ENCODE measurements at places on chromosomes 1 and 21.

DNA sequence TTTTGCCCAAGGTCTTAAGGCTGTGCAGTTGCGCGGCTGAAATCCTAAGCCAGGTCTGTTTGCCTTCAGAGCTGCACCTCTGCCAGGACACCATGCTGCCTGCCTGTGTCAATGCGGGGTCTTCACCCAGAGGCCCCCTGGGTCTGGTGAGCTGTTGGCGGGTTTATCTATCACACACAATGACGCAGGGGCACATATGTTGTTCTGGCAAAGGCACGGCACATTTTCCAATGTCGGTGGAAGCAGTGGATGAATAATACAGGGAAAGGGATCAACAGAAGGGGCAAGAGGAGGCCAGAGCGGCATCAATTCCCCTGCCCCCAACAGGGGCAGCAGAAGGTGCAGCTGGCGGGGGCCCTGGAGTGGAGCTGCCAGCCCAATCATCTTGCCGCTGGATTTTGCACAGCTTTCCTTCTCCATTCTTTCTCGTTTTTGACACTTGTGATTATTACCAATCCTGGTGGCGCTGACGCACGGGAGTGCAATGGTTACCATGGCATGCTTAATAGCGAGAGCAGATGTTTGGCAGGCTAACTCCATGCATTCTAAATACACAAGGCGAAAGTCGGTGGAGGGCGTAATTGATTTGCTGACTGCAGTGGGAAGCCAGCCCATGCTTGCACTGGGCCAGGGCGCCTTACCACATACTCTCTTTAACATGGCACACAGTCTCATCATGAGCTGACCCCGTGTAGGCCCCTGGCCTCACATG lies 45.8 kb upstream of the CYP2J2 start:
- H3K36me3 ChIP-seq = no peaks in the 10 kb centered on the region
- no peak overlapping the region for H3K4me3 ChIP-seq
- no peak overlapping the region for H3K27ac ChIP-seq
- peaks cover 7% of the 10 kb centered on the region for H3K4me1 ChIP-seq
- peaks cover 39% of the 10 kb centered on the region for H3K27me3 ChIP-seq

- no peaks in the 10 kb centered on the region for H3K4me1 ChIP-seq
- H3K4me3 ChIP-seq = no peak overlapping the region
- no peaks in the 10 kb centered on the region for H3K36me3 ChIP-seq
- peaks cover 9% of the 10 kb centered on the region for H3K27me3 ChIP-seq
These were observed 17.7 kb upstream of the HMGN1 start for GRCh38 chr21:39366563-39366962.

- H3K4me1 ChIP-seq = peaks cover 67% of the 10 kb centered on the region
- peak overlapping the region; percentile 26 for H3K27ac ChIP-seq
- H3K36me3 ChIP-seq = peaks cover 11% of the 10 kb centered on the region
- no peak for DNase-seq
- no peak overlapping the region for H3K4me3 ChIP-seq
These were observed 26.2 kb upstream of the TARBP1 start for GRCh38 chr1:234504969-234505768.

DNA sequence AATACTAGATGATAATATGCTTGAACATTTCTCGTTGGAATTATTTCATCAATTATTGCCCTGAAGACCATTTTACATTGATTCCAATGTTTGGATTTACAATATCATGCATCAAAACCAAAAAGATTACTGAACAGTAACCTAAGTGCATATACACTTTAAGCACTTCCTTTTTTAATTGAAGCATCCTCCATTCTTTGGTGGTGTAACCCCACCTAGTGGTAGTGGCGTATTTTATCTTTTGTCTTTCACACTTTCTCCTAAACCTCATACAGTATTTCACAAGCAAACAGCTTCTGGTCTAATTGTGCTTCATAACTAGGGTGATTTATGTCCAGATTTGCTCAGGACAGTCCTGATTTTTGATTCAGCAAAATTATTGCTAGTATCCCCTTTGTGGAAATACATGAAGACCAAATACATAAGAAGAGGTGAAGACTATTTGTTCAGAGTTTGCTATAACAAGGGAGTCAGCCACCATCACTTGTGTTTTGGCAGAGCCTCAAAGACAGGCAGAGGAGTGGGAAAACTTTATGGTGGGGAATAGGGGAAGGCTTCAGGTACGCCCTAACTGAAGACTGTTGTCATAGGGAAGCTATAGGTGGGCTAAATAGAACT lies 3.4 kb upstream of the NVL start:
- H3K36me3 ChIP-seq = no peaks in the 10 kb centered on the region
- H3K27me3 ChIP-seq = peaks cover 24% of the 10 kb centered on the region
- H3K4me1 ChIP-seq = peaks cover 19% of the 10 kb centered on the region
- H3K4me3 ChIP-seq = no peak overlapping the region
- H3K27ac ChIP-seq = no peak overlapping the region

DNA sequence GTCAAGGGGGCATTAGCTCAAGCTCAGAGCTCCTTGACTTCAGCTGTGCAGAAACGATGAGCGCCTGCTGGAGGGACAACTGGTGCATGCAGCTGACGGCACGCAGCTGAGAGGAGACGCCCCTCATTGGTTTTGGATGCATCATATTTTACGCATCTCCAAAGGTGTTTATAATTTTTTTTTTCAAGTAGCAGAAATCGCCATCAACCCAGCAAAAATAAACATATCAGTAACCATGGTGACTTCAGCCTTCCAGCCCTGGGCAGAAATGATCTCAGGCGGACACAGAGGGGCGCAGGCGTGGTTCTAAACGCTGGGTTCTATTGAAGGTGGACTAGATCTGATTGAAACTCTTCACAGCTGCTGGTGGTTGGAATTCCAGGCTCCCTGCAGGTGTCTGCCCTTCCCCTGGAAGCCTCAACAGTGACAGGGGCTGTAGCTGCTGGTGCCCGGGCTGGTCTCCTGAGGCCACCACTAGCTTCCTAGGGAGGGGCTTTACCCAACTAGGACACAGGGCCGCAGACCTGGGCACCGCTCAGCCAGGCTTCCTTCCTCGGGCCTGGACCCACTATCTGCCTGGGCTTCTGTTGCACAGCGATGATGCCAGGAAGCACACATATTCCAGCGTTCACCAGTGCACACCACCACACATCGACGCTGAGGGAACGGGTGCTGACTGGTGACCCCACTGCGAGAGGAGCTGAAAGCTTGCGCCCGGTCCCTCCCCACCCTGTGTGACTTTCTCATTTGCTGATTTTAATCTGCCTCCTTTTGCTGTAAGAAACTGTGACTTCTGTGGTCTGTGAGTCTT lies 63.7 kb upstream of the ABCG1 start:
- H3K4me1 ChIP-seq = peaks cover 48% of the 10 kb centered on the region
- peaks cover under 1% of the 10 kb centered on the region for H3K27me3 ChIP-seq
- no peak overlapping the region for H3K4me3 ChIP-seq
- no peaks in the 10 kb centered on the region for H3K36me3 ChIP-seq

DNA sequence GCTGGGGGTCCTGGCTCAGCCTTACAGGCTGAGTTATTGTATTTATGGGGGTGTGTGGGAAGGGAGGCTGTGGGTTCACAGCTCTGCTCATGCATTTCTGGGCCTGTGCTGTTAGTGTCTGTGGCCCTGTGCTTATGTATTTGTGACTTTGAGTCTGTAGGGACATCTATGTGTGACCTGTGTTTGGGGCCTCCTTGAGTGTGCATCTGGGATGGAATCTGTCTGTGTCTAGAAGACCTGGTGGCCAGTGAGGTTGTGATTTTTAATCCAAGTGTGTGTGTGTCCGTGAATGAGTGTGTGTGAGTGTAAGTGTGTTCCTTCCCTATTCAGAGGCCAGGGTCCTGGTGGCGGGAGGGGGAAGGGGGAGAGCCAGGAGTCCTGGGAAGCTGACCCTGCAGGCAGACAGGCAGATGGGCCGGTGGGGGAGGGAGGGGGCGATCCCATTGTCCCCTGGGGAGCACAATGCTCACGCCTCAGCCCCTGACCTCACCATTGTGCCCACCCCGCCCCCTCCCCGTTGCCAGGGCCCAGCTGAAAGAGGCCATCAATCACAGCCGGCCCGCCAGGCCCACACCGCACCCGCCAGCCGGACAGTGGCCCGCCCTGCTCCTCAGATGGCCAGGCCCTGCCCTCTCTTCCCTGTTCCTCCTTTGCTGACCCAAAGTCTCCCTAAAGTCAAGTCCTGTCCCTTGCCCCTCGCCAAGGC lies 19.6 kb downstream of the SLC27A3 start:
- peak overlapping the region; percentile 63 for H3K4me3 ChIP-seq
- H3K27ac ChIP-seq = peak overlapping the region; percentile 95
- H3K36me3 ChIP-seq = no peaks in the 10 kb centered on the region

DNA sequence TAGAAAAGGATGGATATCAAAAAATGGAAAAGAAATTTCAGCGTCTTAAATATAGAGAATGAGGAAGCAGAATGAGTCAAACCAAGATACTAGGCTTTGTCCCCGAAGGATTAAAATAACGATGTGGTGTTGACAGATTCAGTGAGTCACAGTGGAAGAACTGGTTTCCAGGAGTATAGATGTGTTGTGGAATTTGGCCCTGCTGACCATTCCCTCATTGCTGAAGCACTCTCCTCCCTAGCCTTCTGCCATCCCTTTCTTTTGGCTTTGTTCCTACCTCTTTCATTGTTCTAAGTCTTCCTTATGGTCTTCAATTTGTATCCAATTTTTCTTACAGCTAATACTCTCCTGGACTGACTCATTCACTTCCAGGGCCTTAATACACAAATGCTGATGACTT lies 23.1 kb upstream of the USP25 start:
- no peak overlapping the region for H3K4me3 ChIP-seq
- H3K27ac ChIP-seq = no peak overlapping the region
- DNase-seq = no peak
- no peaks in the 10 kb centered on the region for H3K27me3 ChIP-seq
- no peaks in the 10 kb centered on the region for H3K36me3 ChIP-seq

DNA sequence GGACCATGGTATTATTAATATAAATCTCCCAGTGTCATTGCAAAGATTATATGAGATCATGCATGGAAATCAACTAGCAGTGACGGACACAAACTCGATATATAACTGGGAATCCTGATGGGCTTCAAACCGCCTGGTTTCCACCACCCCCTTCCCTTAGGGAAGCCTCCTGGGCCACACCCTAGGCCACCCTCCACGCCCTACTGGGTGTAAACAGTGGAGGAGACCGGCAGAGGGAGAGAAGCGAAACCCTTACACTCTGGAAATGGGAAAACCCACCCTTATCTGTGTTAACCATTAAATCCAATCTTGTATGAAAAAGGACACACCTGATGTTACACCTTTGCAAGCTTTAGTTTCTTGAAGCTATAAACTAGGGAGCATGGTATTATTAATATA lies 595 bp upstream of the ZNHIT6 start:
- H3K27ac ChIP-seq = no peak overlapping the region
- no peak for DNase-seq
- H3K4me3 ChIP-seq = no peak overlapping the region
- H3K27me3 ChIP-seq = no peaks in the 10 kb centered on the region
- no peaks in the 10 kb centered on the region for H3K4me1 ChIP-seq
- peaks cover 24% of the 10 kb centered on the region for H3K36me3 ChIP-seq

GRCh38 chr1:205127646-205128045 lies 5.9 kb upstream of the RBBP5 start:
- no peak overlapping the region for H3K27ac ChIP-seq
- peaks cover 26% of the 10 kb centered on the region for H3K27me3 ChIP-seq
- no peak overlapping the region for H3K4me3 ChIP-seq
- DNase-seq = no peak
- H3K36me3 ChIP-seq = no peaks in the 10 kb centered on the region
- H3K4me1 ChIP-seq = peaks cover 4% of the 10 kb centered on the region

DNA sequence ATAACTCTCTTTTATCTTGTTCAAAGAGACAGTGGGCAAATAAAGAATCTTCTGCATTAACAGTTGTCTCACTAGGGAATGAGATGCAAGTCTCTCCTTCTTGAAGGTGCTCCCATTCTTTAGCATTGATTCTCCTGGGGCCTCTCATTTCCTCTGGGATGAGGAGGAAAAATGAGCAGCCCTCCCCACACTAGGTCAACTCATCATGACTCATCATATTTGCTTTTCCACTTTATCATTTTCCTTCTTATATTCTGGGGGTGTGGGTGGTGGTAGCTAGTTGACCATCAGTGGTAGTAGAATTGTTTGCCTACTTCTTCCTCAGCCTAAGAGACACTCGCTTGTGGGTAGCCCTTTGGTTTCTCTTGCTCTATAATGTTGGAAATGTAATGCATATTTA lies 182.0 kb upstream of the C1orf87 start:
- no peaks in the 10 kb centered on the region for H3K36me3 ChIP-seq
- no peaks in the 10 kb centered on the region for H3K4me1 ChIP-seq
- H3K27me3 ChIP-seq = no peaks in the 10 kb centered on the region
- no peak overlapping the region for H3K27ac ChIP-seq
- no peak overlapping the region for H3K4me3 ChIP-seq
- DNase-seq = no peak

DNA sequence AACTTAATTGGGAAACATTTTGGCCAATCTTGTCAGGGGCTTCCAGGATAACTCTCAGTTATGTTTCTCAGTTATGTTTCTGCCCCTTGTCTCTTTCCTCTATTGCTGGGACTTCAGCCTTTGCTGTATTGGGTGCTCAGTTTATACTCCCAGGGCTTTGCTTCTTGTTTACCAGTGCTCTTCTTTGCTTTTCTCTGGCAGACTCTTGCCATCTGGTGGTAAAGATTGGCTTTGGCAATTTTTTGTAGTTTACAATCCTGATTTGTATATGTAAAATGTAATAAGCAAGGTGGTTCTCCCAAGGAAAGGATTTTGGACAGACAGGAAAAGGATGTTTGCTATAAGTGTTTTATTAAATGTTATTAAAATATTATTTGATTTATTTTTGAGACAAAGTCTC lies 37.9 kb downstream of the FABP3 start:
- peaks cover 32% of the 10 kb centered on the region for H3K36me3 ChIP-seq
- H3K4me1 ChIP-seq = no peaks in the 10 kb centered on the region
- H3K27me3 ChIP-seq = no peaks in the 10 kb centered on the region
- no peak overlapping the region for H3K27ac ChIP-seq

DNA sequence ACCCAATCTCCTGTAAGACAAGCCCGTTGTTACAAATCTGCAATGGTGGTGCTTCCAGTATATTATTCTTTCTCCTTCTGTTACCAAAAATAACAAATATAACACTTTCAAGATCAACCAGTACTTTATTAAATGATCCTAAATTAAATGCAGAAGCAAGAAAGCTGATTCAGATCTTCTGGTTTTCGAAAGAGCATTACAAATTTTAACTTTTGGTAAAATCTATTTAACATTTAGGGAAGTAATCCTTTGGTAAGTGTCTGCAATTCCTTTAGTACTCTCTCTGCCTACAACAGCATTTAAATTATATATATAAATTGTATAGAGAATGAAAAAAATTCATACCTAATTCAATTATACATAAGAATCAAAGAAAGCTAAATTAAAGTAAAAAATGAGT lies 198.6 kb upstream of the HMCN1 start:
- no peaks in the 10 kb centered on the region for H3K4me1 ChIP-seq
- H3K36me3 ChIP-seq = no peaks in the 10 kb centered on the region
- no peaks in the 10 kb centered on the region for H3K27me3 ChIP-seq
- no peak overlapping the region for H3K4me3 ChIP-seq

- H3K4me1 ChIP-seq = peaks cover 26% of the 10 kb centered on the region
- no peak overlapping the region for H3K27ac ChIP-seq
- no peaks in the 10 kb centered on the region for H3K27me3 ChIP-seq
- H3K36me3 ChIP-seq = no peaks in the 10 kb centered on the region
- no peak for DNase-seq
These were observed 49.7 kb downstream of the SIPA1L2 start for GRCh38 chr1:232579958-232580941.

- no peak overlapping the region for H3K27ac ChIP-seq
- no peak overlapping the region for H3K4me3 ChIP-seq
- H3K27me3 ChIP-seq = peaks cover 6% of the 10 kb centered on the region
- peaks cover 18% of the 10 kb centered on the region for H3K4me1 ChIP-seq
- DNase-seq = no peak
- H3K36me3 ChIP-seq = no peaks in the 10 kb centered on the region
These were observed 40.0 kb downstream of the MTARC1 start for GRCh38 chr1:220826729-220827128.

GRCh38 chr1:234369784-234370183 lies 3.5 kb upstream of the COA6 start:
- H3K27me3 ChIP-seq = peaks cover 51% of the 10 kb centered on the region
- no peak for DNase-seq
- H3K36me3 ChIP-seq = no peaks in the 10 kb centered on the region
- H3K27ac ChIP-seq = no peak overlapping the region
- H3K4me1 ChIP-seq = peaks cover 27% of the 10 kb centered on the region
